ENCODE measurements at places on chromosomes 7 and 10. TPM values are rescaled to one million over a fixed set of nuclear protein-coding genes. Genes with fewer than 3 reads are reported as not detected.

DNA sequence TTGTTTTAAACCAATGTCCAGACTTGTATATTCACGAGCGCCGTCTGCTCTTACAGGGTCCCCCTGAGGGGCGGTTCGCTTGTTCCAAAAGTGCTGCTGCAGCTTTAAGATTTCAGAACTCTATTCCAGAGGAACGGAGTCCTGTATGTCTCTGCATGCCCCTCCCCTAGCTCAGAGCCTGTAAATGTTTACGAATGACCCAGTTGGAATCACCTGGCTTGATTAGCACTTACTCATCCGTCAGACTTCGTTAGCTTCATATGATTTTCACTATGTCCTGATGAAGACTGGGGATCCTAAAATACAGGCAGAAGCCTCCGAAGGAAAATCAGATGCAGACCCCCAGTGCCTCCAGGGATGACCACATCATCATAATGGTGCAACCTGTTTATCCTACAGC lies 4.5 kb upstream of the CHST15 start:
- DNase-seq: no peak

GRCh38 chr10:35661236-35661635 lies 19.1 kb upstream of the FZD8 start:
- no peak for DNase-seq

The CCDC136 gene
- 14.0 TPM for total RNA-seq

- DNase-seq: peak; percentile 29
Observed at GRCh38 chr7:27576360-27576944, 86.2 kb downstream of the HIBADH start.

DNA sequence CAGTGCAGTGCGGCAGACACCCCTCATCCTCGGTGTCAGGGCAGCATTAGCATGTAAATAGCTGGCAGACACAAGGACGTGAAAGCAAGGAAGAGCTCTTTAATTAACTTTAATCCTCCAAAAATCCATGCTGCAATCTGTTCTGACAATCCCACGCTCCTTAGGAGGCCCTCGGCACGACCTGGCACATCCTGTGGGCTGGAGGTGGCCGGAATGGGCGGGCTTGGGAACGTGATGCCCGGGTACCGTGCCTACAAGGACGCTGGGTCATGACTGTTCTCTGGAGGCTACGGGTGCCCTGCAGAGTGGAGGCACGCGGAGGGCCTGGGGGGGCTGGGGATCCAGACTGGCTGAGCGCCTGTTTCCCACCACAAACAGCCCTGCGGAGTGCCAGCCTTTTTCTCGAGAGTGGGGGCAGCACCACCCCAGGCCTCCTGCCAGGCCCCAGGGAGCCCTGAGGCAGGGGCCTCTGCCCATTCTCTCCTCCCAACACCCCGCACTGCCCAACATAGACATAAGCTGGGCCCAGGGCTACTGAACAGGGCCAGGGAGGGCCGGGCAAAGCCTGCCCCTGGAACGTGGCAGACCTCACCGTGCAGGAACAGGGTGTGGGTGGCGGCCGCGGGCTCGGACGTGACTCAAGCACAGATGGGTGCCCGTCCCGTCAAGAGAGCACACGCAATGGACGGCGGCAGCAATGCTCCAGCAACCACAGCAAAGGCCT lies 189.3 kb downstream of the MAD1L1 start:
- DNase-seq: no peak

GRCh38 chr10:20765066-20765465 lies 132.0 kb downstream of the NEBL start:
- no peak for DNase-seq

DNA sequence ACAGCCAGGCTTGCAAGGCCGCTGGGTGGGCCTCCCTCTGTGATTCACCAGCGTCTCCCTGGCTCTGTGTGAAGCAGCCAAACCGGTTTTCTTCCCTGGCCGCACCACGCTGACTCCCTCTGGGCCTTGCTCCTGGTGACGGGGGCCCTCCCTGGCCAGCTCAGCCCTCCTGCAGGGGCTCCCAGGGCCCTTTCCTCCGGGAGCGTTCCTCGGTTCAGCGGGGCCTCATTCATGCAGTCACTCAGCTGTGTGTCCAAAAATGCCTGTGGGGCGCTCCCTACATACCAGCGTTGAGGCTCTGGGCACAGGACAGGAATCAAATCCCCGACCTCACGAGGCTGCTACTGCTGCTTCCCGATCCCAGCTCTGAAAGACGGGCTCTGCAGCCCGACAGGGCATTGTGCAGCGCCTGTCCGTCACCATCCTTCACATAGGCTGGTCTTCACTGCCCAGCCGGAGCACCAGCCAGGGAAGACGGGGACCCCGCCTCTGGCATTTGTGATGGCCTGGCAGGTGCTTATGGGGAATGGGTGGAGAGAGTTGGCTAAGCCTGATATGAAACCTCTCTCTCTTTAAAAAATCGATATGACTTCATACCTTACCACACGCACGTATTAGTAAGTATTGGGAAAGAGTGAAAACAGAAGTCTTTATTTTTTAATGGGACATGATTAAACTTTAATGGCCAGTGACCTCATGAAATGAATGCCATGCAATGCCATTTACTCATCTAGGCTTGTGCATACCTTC lies 110.0 kb upstream of the SHH start:
- DNase-seq: no peak

DNA sequence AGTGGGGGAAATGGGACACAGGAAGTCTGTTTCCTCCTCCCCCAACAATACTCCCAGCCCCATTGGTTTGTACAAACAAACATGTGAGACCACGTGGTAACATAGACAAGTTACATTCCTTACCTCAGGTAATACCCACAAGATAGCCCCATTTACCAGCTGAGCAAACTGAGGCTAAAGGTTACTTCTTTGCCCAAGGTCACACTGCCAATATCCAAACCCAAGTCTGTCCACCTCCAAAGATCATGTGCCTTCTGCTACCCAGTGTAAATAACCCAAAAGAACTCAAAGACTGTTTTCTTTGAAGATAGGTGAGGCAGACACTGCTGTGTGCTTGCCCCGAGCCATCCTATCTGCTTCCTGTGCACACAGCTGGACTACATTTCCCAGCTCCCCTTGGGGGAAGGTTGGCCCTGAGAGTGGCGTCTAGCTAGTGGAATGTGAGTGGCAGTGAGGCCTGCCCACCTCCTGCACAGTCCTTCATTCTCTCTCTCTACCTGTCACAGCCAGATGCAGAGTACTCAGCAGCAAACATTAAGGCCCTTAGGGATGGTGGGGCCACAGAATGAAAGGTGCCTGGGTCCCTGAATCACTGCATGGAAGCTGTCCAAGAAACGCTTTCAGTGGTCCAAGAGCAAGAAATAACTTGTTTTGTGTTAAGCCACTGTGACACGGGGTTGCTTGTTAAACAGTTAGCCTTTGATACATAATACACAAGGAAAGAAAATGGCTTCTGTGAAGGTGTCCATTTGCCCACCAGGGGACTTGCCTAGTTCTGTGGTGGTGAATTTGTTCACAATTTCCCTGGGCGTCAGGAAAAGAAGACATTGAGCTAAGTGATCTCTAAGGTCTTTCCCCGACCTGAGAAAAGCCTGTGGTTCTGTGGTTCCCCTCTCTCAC lies 257.7 kb upstream of the NFE2L3 start:
- no peak for DNase-seq

- no peak for DNase-seq
Observed at GRCh38 chr7:43771128-43771527, 12.6 kb downstream of the BLVRA start.

DNA sequence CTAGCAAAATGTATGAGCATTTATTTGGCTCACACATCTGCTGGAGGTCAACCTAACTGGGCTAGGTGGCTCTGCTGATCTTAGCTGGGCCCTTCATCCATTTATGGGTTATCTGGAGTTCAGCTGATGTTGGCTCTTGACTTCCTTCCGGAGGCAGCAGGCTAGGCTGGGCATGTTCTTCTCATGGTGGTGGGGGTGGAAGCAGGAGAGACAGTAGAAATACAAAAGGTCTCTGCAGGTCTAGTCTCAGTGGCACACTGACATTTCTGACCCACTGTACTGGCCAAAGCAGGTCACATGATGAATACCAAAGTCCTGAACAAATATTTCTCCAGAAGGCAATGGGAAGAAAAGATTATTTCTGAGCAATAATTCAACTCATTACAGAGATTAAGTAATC lies 334.6 kb downstream of the CRPPA start:
- no peak for DNase-seq

- no peak for DNase-seq
Observed at GRCh38 chr10:112490545-112490944, 43.5 kb downstream of the VTI1A start.

Data from naive thymus-derived CD4-positive, alpha-beta T cell (primary cell).